ENCODE measurements at places on chromosomes 11 and 22.

DNA sequence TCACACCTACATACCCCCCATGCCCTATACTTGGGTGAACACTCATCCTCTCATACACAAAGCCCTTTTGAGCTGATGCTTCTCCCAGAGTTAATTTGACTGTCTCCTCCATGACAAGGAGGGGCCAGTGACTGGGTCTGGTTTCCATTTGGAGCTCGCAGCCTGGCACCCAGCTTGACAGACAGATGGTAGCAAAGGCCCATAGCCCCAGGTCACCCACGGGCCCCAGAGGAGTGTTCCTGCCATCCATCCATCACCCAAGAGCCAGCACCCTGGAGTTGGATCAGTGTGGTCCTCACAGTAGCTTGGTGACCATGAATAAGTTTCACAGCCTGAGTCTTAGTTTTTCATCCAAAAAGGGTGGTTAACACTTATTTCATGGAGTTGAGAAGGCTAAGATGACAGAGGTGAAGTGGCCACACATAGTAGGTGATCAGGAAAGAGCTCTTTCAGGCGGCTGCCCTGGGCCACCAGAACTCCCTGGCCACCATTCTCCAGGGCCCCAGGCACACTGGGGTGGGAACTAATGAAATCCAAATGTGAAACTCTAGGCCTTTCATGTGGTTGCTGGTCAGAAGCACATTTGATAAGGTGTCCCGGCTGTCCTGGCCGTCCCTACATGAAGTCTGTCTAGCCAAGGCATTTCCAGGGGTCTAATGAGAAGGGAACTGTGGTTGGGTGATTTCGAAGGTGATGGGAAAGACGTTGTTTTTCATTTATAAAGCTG lies 42.4 kb downstream of the LIF start:
- DNase-seq, result no peak

DNA sequence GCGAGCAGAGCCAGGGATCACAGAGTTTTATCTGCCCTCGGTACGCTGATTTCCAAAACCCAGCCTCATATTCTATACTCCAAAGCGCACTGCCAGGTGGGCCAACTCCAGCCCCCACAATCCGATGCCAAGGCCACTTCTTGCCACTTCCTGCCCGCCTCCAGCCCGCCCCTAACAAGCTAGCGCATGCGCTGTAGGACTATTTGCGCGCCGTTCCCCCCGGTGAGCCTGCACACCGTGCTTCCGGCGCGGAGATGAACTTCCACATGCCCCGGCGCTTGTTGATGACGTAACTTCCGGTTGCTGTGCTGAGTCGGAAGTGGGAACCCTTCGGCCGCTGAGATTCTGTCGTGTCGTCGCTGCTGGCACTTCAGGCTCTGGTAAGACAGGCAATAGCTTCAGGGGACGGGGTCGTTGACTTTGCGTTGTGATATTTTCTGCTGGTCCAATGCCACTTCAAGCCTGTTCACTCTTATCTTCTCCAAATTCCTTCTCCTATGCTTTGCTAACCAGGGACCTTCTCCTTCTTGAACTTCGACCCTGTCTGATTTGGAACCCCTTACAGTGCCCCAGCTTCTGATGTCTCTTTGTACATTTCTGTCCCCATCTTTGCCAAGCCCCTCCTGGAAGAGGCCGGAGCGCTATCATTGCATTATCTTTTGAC lies at the start of gene UBE4A:
TSS of gene UBE4A (plus strand) at position 306 of the 664 bp plus-strand sequence. CDS start 5,481 bp downstream, outside the sequence.
- DNase-seq, result peak; percentile 75

GRCh38 chr22:45253039-45253641 lies 12.4 kb upstream of the KIAA0930 start:
- no peak for DNase-seq

DNA sequence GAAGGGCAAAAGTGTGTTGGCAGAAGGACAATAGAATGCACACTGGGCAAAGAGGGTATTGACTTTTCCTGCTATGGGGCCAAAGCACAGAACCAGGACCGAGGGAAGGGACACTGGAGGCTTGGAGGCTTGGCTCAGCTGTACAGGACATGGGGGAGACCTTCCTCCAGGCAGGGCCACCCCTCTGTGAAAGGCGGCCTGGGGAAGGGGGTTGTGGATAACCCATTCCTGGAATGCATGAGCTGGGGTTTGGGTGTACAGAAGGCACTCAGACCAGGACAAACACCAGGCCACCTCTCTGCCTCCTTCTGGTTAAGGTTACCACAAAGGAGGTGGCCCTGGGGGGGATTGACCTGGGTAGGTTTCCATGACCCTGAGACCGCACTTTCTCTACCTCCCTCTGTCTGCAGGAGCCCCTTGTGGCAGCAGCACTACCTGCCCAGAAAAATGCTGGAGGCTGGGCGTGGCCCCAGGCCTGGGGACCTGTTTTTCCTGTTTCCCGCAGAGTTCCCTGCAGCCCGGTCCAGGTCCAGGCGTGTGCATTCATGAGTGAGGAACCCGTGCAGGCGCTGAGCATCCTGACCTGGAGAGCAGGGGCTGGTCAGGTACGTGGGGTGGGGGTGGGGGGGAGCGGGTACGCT lies 9.6 kb downstream of the P2RY2 start:
- DNase-seq, result no peak

GRCh38 chr22:39501644-39502108 lies 414 bp upstream of the MIEF1 start:
- no peak for DNase-seq
